BJ (cell line): ENCODE measurements at places on chromosomes 7 and 10. TPM values are rescaled to one million over a fixed set of nuclear protein-coding genes. Genes with fewer than 3 reads are reported as not detected.

DNA sequence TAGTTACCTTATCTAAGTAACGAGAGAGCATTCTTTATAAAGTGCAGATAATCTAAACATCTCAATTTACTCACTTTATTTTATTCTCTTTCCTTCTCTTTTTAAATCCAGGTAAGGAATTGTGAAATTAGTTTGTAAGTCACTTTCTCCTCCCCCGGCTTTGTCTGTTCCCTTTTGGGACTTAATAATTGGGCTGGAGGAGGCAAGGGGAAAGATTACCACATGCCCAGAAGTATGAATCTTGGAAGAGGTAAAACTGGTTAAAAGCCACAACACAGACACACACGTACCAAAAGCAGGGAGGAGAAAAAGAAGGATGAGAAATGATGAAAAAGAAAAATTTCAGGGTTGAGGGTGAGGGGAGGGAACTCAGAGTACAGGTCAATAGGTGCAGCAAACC is 63.3 kb upstream of the LRRC17 start:
- DNase-seq = no peak

The ELN gene
- polyA plus RNA-seq = 419 and 619 TPM in 2 replicates

The SLC37A3 gene
- 35.2 and 40.2 TPM in 2 replicates for polyA plus RNA-seq

GRCh38 chr7:12653518-12653917 is 33.9 kb upstream of the ARL4A start:
- no peak for DNase-seq

DNA sequence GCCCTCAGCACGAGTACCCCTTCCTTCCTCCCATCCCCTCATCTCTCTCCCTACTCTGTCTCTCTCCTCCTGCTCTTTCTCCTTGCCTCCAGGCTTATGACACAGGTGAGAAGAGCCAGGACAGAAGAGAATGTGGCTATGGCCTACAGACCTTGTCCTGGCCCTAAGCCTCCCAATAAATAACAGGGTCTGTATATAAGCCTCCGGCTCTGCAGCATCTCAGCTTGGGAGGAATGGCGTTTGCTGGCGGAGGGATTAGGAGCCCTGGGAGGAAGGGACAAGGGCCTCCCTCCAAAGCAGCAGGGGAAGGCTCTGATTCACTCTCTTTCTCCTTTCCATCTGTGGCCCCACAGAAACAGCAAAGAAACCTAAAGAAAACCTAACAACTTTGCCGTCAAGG is 45.8 kb downstream of the COL13A1 start:
- DNase-seq = no peak

DNA sequence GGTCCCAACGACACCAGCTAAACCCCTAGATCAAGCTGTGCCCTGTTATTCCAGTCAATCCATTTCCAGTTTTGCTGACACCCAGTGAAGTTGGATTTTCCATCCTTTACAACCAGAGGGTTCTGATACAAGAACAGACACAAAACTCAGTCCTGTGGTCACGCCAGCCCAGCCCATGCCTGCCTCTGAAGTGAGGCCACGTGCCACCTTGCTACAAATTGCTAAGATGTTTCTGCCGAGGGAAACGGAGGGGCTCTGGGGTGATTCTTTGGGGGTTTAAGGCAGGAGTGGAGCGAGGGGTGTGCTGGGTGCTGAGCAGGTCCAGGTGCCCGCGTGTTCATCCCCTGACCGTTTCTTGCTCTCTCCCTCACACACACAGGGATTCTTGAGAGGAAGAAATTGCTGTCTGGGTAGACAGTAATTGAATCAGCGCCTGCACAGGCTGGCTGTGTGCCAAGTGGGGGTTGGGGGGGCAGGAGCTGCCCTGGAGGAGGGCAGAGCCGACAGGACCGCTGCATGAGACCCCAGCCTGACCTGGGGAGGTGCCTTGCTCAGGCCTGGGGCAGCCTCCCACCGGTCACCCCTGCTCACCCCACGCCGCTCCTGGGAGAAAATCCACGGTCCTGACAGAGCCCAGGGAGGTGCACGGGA is 38.1 kb downstream of the ADAP1 start:
- DNase-seq = no peak
